ENCODE measurements at places on chromosomes 5 and 9. TPM values are rescaled to one million over a fixed set of nuclear protein-coding genes. Genes with fewer than 3 reads are reported as not detected.

DNA sequence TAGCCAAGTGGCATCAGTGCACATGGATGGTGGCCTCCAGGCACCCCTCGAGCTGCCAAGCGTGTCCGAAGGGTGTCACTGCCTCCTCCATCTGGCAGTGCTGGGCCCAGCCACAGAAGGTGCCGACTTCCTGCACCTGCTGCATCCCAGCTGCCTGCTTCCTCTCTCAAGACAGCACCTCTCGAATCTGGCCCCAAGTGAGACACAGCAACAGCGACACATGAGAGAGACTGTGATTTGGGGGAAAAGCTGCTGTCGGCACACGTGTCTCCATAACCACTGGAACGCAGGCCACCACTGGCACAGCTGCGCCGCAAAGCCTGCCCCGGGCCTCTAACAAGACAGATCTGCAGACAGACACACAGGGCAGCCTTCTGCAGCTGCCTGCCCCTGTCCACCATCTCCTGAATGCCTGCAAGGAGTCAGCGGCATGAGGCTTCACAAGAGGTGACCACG lies 8.8 kb downstream of the CLPTM1L start:
- no peak for DNase-seq

DNA sequence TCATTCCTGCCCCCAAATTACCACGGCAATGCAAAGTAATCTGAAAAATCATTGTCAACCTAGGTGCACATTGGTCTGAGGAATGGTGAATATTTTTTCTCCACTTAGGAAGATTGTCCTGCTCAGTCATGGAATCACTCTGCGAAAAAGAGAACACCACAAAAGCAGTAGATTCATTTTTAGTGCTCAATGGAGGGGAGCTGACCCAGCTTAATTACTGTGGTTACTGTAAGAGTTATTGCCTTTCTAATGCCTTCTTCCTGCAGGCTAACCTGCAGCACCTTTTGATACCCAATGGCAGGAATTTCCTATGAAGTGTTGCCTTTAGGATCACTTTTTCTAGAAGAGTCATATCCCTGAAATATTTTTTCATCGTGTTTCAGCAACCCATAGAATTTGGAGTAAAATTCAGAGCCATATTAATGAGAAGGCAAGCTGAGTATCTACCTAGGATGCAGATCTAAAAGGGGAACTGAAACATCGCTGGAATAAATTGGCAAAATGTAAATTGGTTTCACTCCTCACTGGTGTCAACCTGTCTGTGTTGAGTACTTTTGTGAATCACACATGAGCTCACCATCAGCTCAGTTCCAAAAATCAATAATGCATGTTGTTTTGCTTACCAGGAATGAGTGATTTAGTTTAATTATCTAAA lies 464.5 kb downstream of the CSNK1G3 start:
- DNase-seq: no peak

DNA sequence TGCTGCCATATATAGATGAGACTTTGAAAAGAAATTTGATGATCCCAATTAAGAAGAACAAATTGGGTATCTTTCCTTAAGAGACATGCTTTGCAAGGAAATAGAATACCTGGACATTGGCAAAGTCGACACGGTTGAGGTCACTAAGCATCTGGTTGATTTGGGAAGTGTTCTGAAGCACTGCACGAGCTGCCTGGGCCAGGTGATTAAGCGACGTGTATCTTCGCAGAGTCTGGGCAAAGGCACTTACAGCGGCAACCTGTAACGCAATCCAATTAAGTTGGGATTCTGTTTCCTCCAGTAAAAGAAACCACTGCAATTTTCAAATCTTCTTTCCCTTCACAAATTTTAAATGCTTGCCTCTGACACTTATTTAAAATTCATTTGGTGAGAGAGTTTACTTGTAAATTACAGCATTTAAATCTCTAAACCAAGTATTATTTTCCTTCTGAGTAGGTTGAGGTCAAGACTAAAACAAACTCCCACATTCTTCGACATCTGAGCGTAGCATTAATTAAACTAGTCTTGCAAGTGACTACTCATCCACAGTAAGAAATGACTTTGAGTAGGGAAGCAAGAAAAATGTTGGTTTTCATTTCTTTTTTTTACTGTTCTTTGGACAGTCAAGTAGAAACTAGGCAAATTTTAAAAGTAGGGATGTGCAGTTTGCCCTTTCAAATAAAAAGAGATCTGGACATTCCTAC lies 262.8 kb downstream of the RFX3 start:
- no peak for DNase-seq

DNA sequence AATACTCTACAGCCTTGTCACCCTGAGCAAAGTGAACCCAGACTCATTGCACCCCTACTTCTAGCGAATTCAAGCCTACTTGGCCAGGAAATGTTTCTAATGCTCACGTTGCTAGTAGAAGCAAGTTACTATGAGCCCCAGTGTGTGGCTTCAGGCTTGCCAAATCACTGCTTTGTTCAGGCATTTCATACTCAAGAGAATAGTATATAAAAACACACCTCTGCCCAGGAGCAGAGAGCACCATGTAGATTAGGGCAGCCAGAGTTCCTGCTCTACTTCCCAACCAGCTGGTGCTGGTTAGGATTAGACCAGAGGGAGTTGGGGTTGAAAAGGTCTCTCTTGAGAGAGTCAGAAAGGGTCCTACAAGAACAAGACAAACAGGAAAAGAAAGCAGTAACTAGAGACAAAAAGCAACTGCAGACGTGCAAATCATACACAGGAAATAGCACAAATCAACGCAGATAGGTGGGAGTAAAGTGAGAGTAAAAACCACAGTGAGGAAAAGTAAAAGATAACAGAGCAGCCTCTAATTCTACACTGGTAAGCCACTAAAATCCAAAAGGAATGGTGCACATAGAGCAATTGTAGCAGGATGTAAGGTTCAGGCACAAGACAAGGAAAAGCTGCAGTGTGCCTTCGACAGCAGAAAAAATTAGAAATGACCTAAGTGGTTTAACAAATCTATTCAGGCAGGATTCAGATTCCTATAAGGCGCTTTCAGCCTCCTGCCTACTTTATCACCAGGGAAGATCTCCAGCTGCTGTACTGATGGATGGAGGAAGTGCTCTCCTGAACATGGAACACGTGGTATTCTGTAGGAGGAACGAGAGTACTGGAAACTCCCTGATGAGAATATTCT lies 49.6 kb upstream of the KIF2A start:
- peak; percentile 16 for DNase-seq

DNA sequence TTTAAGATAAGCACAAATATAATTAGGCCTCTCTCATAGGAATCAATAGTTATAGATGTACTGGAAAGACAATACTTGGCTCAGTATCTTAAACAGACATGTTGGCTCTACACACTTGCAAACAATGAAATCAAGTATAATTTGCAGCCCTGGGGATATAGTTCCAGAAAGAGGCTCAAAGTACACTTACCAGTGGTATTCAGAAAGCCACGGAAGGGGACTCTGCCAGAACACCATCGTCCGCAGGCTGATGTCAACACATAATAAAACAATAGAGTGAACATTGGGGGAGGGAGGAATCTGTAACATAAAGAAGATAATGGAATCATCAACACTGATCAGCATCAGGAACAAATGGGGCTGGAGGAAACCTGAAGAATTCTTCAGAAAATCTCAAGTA lies 31.2 kb upstream of the EBF1 start:
- DNase-seq: peak; percentile 47

GRCh38 chr9:25716220-25716872 lies 38.1 kb upstream of the TUSC1 start:
- peak; percentile 76 for DNase-seq

- DNase-seq: peak; percentile 26
Observed at GRCh38 chr5:150789943-150790611, 11.5 kb downstream of the SMIM3 start.

DNA sequence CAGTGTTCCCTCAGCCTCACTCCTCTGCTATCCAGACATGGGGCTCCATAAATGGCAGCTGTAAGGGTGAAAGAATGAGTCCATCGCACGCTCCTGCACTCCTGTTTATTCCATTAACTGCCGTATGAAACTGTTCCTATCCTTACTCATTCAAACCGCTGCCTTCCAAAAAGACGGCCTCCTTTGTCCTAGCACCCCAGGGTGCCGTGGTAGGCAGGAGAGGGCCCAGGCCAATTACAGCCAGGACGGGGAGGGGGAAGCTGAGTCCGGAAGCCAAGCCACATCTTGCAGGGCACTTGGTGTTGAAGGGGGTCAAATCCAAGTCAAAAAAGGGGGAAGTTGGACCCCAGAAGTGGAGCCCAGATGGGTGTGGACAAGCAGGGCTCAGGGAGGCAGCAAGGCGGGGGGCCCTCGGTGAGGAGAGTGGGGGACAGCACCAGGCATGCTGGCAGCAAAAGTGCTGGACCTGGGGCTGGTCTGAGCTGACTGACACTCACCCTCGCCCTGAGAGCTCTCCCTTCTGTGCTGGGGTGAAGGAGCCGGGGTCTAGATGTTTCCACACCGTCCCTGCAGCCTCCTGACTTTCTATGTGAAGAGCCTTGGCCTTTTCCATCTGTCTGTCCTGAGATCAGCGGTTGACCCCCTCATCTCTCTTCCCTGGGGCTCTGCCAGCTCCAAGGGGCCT lies 63.3 kb downstream of the COL23A1 start:
- no peak for DNase-seq

- DNase-seq: peak; percentile 71
Observed at GRCh38 chr5:132497488-132497997, 7.0 kb upstream of the IRF1 start.

DNA sequence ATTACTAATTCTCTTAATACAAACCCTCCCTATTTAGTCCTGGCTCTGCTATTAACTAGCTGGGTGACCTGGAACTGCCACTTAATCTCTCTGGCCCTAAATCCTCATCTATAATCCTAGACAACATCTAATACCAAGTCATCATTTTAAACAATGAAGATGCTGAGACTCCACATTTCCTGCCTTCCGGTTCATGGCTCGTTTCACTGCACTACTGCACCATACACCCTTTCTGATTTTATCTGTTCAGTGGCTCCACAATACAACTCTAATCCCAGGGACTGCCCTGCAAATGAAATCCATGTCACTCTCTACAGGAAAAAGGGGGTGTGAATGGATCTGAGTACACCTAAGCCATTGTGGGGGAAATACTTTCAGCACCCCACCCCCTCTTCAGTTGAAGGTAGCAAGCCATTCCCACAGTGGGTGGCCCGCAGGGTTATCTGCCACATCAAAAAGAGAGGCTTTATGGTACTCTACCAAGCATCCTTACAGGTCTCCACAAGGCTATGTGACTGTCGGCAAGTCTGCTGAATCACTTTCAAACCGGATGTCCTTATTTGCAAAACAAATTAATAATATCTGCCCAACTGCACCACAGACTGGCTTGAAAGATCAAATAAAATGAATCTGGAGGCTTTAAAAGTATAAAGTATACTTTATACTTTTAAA lies 89.5 kb downstream of the EPB41L4A start:
- no peak for DNase-seq

GRCh38 chr5:82922086-82922734 lies 155.0 kb downstream of the TMEM167A start:
- DNase-seq: peak; percentile 67

The ANKRD34B gene
- 0.34 TPM for total RNA-seq

The ZBED3 gene
- total RNA-seq: 5.9 TPM

The SLC6A7 gene
- total RNA-seq: not detected

GRCh38 chr5:51185850-51186329 lies 197.4 kb upstream of the ISL1 start:
- DNase-seq: no peak

The MYOZ3 gene
- 2.4 TPM for total RNA-seq

DNA sequence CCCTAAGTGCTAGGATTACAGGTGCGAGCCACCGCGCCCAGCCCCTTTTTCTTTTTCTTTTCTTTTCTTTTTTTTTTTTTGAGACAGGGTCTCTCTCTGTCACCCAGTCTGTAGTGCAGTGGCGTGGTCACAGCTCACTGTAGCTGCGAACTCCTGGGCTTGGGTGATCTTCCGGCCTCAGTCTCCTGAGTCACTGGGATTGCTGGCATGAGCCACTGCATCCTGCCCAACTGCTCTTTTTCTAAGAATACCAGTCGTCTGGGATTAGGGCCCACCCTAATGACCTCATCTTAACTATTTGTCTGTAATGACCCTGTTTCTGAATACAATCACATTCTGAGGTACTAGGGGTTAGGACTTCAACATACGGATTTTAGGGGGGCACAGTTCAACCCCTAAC lies 34.1 kb upstream of the NANS start:
- DNase-seq: no peak

DNA sequence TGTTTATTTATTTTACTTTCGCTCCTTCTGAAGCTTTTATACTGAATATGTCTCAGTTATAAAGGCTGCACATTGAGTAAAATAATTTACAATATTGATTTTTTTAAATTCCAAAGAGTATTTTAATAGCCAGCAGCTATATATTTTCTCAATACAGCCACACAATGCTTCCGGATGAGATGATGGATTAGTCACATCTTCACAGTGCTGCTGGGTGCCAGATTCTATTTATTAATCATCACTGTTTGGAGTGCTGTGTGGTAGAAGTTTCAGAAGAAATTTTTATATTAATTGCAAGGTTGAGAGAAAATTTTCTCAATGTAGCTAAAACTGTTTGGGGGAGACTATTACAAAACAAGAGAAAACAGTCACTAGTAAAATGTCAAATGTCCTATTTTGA lies 989.8 kb downstream of the TLE4 start:
- no peak for DNase-seq

All from lung (tissue), 17 donors.